IMR-90 (cell line): ENCODE measurements at places on chromosomes 11 and 22. TPM values are rescaled to one million over a fixed set of nuclear protein-coding genes. Genes with fewer than 3 reads are reported as not detected.

The KCTD21 gene
- 12.2 and 12.5 TPM in 2 replicates for total RNA-seq

The MS4A4A gene
- total RNA-seq: not detected in 2 replicates

The NEFH gene
- total RNA-seq: 1.3 and 1.7 TPM in 2 replicates

The OR52I2 gene
- not detected in 2 replicates for total RNA-seq

The OR8U1 gene
- total RNA-seq: not detected in 2 replicates

The ZC3H7B gene
- total RNA-seq: 35.6 and 37.6 TPM in 2 replicates

The SHISAL1 gene
- 1.1 and 1.4 TPM in 2 replicates for total RNA-seq

The RAB38 gene
- total RNA-seq: 6.4 and 6.5 TPM in 2 replicates

The CADM1 gene
- total RNA-seq: 62.2 and 77.1 TPM in 2 replicates

The SLC22A25 gene
- total RNA-seq: not detected in 2 replicates

The SYT13 gene
- total RNA-seq: not detected in 2 replicates

The SLC22A12 gene
- total RNA-seq: not detected in 2 replicates

The APLNR gene
- not detected in 2 replicates for total RNA-seq

The GLYATL2 gene
- total RNA-seq: 0.36 and 0.56 TPM in 2 replicates

The C11orf24 gene
- total RNA-seq: 41.1 and 42.5 TPM in 2 replicates

The NNMT gene
- total RNA-seq: 74.7 and 108 TPM in 2 replicates

The ANO5 gene
- not detected in 2 replicates for total RNA-seq

The CCS gene
- total RNA-seq: 20.1 and 21.4 TPM in 2 replicates

The IRF7 gene
- 1.4 and 1.6 TPM in 2 replicates for total RNA-seq

The ACRV1 gene
- not detected in 2 replicates for total RNA-seq

The FAM181B gene
- not detected in 2 replicates for total RNA-seq
